ENCODE measurements at places on chromosomes 13 and 19.

GRCh38 chr19:13100031-13100588 lies 2.5 kb downstream of the LYL1 start:
- no peak for DNase-seq

GRCh38 chr13:98869408-98870090 lies 108.3 kb downstream of the DOCK9 start:
- no peak for DNase-seq

GRCh38 chr13:75841905-75842304 lies 205.8 kb downstream of the LMO7 start:
- no peak for DNase-seq

DNA sequence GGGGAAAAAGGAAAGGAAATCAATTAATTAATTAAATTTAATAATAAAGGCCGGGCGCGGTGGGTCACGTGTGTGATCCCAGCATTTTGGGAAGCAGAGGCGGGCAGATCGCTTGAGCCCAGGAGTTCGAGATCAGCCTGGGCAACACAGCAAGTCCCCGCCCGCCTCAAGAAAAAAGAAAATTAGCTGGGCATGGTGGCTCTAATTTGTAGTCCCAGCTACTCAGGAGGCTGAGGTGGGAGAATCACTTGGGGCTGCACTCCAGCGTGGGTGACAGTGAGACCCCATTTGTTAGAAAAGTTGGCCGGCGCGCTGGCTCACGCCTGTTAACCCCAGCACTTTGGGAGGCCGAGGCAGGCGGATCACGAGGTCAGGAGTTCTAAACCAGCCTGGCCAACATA lies 733 bp upstream of the CD320 start:
- no peak for DNase-seq

DNA sequence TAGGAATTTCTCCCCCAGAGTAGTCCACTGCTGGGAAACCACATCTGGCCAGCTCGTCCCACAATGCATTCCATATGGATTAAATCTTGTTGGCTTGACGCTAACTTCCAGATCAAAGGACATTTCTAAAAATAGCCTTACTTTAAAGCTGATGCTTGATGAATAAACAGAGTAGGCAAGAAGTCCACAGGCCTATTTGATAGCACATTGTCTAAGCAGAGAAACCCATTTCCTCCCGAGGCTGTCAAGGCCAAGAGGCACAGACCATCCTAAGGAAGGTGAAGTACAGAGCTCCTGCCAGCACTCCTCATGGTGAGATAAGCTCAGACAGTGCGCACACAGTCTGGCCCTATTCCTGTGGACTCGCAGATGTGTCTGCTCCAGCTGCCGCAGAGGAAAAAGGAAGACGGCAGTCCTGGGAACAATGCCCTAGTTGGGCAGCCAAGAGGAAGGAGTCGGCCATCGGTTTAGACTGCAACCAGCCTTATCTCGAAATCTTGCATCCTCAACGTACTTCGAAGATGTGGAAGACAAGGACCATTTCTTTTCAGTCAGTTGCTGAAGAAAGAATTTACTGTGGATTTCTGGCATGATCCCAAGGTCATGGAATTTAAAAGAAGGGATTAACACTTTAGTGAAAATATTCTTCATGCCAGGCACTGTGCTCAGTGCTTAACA lies 156.8 kb downstream of the RGCC start:
- no peak for DNase-seq

- no peak for DNase-seq
Measured at GRCh38 chr19:12485052-12485416, 418 bp upstream of the ZNF709 start.

DNA sequence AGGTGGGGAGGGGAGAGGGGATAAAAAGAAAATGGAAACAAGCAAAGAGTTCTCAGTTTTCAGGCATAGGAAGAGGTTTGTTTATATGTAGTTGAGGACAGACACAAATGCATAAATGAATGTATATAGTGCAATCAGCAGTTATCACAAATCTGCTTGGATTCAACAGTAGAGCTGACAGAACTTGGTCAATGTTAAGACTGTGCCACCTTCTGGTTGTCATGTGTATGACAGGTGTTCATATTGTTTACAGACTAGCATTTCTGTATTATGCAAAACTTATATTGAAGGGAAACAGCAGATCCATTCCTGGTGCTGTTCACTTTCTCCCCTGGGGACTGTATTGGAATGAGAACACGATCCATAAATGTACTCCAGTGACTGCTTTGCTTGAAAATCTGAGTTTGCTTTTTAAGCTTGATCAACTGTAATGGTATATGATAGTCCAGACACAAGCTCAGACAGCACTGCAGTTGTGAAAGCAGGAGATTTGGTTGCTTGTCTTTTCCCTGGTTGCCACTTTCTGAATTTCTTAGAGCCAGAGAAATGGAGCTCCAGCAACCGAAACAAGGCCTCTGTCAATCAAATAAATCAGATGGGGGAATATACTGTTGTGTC lies 319.5 kb upstream of the OBI1 start:
- no peak for DNase-seq

DNA sequence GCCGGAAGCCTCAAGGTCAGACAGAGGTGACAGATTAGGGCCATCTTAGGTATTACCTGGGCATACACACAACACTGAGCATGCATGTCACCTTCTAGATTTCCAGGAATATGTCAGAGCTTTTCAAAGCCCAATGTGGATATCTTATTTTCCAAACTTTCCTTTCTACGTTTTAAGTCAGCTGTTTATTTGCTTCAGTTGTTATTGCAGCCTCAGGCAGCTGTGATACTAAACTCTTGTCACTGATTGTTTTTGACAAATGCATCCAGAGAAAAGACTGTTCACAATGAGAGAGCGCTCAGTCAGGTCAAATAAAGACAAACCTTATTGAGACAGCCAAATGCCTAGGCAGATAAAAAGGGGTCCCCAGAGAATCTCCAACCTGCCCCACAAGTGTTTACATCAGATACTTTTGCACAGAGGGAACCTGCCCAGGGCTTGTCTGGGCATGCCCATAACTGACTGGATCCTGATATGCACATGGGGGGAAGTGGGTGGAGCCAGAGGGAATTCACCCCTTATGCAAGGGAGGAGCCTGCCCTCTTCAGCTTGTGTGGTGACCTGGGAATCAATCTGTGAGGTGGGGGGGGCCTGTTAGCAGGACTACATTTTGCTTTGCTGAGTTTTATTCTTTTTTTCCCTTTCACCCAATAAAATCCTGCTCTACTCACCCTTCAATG lies 28.5 kb downstream of the MED4 start:
- DNase-seq, result no peak

DNA sequence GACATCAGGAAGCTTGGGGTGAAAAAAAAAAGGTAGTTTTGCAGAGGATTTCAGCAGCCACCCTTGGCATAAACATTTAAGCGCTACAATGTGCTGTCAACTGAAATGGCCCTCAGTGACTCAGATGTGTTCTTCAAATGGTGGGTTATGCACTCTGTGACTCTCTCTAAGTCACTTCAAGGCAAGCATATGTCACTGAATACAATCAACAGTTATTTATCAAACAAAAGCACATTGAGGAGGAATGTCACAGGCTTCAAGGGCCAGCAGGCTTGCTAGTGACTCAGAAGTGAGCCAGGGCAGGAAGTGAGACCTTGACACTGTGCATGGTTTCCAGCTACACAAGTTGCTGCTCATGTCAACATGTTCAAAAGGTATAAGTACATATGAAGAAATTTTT lies 523.7 kb upstream of the HTR2A start:
- no peak for DNase-seq

- no peak for DNase-seq
Measured at GRCh38 chr13:73103238-73103637, 44.4 kb downstream of the KLF5 start.

DNA sequence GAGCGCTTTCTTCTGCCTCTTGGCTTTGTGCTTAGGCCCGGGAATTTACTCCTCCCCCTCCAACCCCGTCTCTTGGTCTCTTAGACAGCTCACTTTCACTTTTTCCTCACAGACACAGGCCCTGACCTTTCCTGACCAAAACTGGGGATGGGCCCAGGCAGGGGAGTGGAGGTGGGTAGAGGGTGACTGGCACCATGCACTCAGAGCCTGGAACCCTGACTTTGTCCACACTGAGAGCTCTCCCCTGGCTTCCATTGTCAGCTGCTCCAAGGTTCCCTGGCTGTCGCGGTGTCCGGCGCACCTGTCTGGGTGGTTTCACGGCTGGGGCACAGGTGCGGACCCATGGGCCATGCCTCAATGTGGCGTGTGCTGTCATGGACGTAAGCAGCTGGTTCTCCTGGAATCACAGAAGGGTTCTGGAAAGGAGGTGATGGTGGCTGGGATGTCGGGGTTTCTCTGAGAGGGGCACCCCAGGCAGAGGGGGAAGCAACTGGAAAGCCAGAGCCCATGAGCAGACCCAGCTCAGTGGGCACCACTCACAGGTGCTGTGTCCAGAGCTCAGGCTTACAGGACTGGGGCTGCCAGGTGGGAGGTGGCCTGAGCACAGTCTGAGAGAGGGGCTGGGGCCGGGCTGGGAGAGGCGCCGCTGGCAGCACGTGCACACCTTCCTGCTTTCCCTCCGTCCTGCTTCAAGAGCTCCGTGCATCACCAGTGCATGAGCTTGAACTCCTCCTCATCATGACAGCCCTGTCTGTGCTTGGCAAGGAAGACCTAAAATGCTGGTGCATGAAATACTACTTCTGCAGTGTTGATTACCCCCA lies 28.0 kb upstream of the C1QTNF9 start:
- DNase-seq, result no peak

- DNase-seq, result no peak
Measured at GRCh38 chr19:11284515-11284914, 11.4 kb upstream of the TSPAN16 start.

DNA sequence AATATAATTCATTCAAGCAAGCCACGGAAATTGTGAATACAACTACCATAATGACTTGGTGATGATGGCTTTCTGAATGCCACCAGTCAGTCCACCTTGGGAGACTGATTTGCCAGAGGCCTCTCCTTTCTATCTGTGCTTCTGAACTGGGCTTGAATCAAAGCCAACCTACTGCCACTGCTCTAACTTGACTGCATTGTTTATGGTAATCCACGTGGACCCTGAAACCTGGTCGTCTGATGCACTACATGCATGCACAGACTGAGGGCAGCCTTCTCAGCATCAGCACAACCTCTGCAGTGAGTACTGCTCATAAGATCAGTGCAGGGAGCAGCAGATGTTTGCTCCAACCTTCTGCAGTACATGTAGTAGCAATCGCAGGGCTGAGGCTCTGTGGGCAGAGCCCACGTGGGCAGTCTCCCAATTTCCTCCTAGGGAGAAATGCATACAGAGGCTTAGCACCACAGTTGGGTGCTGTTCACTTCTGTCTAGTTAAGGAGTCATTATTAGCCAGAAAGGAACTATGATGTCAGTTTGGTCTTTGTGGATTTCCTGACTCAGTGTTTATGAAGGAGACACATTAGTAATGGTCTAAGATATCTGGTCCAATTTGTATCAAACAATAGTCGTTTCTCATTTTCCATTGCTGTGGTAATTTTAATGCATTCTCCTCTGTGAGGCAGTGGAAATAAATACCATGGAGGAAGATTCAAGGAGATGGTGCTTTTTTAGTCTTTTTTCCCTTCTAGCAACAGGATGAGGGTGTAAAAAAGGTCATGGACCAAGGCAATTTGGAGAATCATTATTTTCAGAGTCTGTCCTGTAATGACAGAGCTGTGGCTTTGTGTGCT lies 82.5 kb downstream of the AKAP11 start:
- DNase-seq, result no peak
